ENCODE measurements at places on chromosomes 13 and 19. TPM values are rescaled to one million over a fixed set of nuclear protein-coding genes. Genes with fewer than 3 reads are reported as not detected.

The HIF3A gene
- total RNA-seq, result not detected

The PSG3 gene
- total RNA-seq, result not detected

The ZNF112 gene
- total RNA-seq, result 7.7 TPM

The CLEC17A gene
- total RNA-seq, result under 0.01 TPM

The APOC4 gene
- not detected for total RNA-seq

The MATK gene
- total RNA-seq, result not detected

The ACER1 gene
- not detected for total RNA-seq

The CGB3 gene
- total RNA-seq, result not detected

The ZSCAN18 gene
- 49.8 TPM for total RNA-seq

The ATXN8OS gene
- total RNA-seq, result not detected

The SPRY2 gene
- total RNA-seq, result 6.5 TPM

The NCR1 gene
- 0.36 TPM for total RNA-seq

The RGL3 gene
- 0.36 TPM for total RNA-seq

The CLN5 gene
- 45.1 TPM for total RNA-seq

The GNA15 gene
- not detected for total RNA-seq

The KLK10 gene
- total RNA-seq, result not detected

The KIR3DL1 gene
- not detected for total RNA-seq

The KLK13 gene
- not detected for total RNA-seq

The ZSCAN5B gene
- total RNA-seq, result under 0.01 TPM

The ZIM2 gene
- total RNA-seq, result not detected

The FARP1 gene
- 36.2 TPM for total RNA-seq

The HPN gene
- under 0.01 TPM for total RNA-seq

The IFNL2 gene
- not detected for total RNA-seq

The ZNF135 gene
- total RNA-seq, result 8.3 TPM

The MEIS3 gene
- total RNA-seq, result 8.3 TPM

The IRGC gene
- not detected for total RNA-seq

The CDK8 gene
- total RNA-seq, result 20.0 TPM

The CTU1 gene
- 4.1 TPM for total RNA-seq

The OSCAR gene
- total RNA-seq, result 0.59 TPM

The DPF1 gene
- total RNA-seq, result 0.72 TPM

The TEX101 gene
- total RNA-seq, result not detected

The SEMA6B gene
- 0.29 TPM for total RNA-seq

The SYDE1 gene
- 56.8 TPM for total RNA-seq

The MYO16 gene
- total RNA-seq, result not detected

The IGFL2 gene
- total RNA-seq, result not detected

The PINLYP gene
- 0.72 TPM for total RNA-seq

The SNAPC2 gene
- total RNA-seq, result 18.5 TPM

The KLK12 gene
- total RNA-seq, result not detected

The PMIS2 gene
- total RNA-seq, result not detected

The OVOL3 gene
- not detected for total RNA-seq

The SLC25A41 gene
- not detected for total RNA-seq

The IL4I1 gene
- 0.29 TPM for total RNA-seq
